ENCODE measurements at places on chromosomes 7 and 10.

GRCh38 chr10:79982362-79982800, 33.5 kb upstream of the SFTPD start:
- no peak for DNase-seq

DNA sequence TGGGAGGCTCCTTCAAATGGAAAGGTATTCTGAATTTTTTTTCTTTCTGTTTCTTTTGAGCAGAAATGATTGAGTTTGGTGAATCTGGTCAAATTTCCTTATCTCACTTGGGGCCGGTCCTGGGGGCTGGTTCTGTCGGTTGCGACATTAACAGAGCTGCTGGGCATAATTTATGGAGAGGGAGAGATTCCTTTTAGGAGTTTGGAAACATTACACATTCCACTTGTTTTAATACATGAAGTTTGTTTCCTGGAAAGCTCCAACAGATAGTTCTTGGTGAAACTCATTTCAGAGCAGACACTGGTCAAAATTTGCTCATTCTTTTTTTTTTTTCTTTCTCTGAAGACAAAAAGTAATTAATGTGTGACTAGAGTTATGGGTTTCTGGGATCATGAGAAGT, 129.9 kb downstream of the ABCA13 start:
- no peak for DNase-seq

DNA sequence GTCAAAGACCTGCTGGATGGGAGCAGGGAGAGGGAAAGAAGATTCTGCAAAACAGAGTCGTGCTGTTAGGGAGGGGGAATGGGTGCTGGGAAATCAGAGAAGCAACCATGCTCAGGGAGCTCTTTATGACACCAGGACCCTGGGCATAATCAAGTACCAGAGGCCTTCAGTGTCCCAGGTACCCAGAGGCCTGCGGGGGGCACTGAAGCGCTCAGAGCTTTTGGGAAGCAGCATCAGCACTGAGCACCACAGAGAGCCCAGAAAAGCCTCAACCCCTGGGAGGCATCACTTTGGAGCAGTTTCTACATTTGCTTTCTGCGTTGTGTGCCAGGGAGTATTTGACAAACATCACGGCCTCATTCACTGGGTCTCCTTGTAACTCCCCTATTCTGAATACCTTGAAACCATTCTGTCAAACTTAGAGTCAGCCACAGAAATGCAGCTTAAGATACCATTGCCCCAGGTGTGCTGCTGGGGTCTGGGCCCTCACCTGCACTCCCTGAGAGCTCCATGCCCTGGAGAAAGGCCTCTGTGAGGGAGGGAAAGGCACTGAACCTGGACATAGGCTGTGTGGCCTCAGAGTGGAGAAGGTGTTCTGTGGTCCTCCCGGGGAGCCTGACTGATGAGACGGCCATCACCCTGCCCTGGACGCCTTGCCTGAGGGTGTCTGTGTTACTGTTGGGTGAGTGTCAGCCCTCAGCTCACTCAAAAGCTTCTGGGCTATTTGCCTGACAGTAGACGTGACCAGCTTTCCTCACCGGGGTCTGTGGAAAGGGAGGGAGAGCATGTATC, 37.1 kb downstream of the CXCL12 start:
- DNase-seq = no peak

- no peak for DNase-seq
Observed at GRCh38 chr10:11602919-11603523, 8.4 kb downstream of the USP6NL start.

GRCh38 chr10:24241536-24242040, 32.6 kb downstream of the KIAA1217 start:
- no peak for DNase-seq

DNA sequence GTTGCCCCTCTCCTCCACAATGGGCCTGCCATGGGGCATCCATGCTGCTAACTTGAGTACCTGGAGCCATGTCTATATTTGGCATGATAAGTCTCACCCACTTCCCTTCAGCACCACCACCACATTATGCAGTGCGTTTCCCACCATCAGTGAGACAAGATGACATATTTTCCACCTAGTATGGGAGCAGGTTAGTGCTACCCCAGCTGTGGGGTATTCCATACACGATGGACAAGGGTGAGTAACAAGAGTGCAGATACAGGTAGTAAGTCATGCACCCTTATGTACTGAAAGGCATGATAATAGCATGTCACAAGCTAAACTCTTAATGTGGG, 21.2 kb upstream of the OR2AE1 start:
- DNase-seq = no peak

- no peak for DNase-seq
Observed at GRCh38 chr7:83541187-83541960, 107.6 kb downstream of the SEMA3E start.

- no peak for DNase-seq
Observed at GRCh38 chr10:31270954-31271353, 48.1 kb upstream of the ZEB1 start.

DNA sequence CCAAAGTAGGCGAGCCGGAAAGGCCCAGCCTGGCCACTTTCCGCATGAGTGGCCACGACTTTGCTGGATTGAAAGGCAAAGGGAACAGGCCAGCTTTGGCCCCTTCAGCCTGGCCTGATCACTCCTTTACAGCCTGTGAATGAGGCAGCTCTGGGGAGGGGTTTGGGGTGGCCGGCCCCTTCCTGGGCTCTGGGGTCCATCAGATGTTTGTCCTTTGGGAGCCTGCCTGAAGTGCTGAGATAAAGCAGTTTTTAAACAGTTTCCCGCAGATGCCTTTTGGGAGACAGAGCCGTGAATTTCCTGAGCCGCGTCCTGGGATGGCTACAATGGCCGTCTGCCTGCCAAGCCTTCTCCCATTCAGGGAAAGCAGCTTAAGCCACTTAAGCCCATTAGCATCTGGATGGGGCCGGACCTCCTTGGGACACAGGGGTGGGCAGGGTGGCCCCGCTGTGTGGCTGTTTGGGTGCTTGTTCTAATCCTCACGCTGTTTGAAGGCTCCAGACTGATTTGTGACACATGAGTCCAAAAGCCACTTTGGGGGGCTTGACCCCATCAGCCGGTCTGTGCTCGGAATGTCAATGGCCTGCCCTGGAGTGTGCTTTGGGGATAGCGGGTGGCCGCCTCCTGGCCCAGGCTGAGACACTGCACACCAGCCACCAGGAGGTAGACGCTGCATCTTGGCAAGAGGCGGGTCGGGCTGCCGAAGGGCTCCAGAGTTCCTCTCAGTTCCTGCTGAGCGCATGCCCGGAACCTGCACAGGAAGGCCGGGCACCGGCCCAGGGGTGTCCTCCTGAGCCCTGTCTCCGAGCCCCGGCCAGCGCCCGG, 38.9 kb downstream of the NKX6-2 start:
- no peak for DNase-seq

GRCh38 chr7:147878912-147879661, 711.5 kb upstream of the C7orf33 start:
- no peak for DNase-seq

DNA sequence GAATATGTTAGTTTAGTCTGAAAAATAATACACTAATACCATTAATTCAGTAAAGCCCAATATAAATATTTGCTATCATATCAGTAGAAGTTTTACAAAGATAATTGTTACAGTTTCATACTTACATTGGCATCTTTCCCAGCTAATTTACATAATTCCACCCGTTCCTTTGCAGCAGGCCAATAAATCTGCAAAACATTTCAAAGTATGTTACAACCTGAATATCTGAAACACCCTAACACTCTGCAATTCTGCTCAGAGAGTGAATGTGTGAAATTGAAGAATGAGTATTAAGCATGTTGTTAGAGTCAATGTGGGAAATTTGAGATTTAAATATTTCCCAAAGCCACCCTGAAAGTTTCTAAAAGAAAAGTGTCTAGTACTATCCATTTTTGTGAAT, 105.5 kb downstream of the SEMA3D start:
- no peak for DNase-seq

DNA sequence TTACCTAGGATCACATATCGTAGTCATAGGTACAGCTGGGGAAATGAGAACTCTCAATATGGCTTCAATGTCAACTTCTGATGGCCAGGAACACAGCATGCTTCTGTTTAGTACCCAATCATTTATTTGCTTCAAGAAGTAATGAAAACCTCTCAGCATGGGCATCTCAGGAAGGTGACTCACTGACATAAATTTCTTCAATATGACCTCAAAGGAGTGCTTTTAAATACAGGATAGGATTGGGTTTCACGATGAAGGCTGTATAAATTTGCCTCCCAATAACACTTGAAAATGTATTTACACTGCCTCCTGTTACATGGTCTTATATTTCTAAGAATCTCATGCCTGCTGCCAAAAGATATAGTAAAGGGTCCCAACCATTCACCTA, 15.1 kb downstream of the ITGA8 start:
- DNase-seq = no peak

GRCh38 chr7:84390845-84391244, 196.3 kb upstream of the SEMA3A start:
- DNase-seq = no peak

DNA sequence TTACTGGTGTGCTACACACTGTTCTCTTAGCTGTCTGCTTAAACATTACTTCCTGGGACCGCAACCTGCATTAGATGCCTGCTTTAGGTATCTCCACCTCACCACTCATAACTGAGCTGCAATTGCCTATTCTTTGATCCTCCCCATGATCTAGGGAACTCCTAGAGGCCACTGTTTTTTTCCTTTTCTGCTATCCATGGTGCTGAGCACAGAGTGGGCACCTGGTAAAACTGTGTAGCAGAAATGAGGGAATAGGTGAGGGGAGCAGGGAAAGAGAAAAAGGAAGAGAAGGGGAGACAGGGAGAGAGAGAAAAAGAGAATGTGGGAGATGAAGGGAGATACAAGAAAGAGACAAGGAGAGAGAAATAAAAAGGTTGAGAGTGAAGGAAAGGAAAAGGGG, 434.9 kb downstream of the ADRA2A start:
- no peak for DNase-seq

- DNase-seq = no peak
Observed at GRCh38 chr10:82738592-82738991, 863.6 kb downstream of the NRG3 start.

DNA sequence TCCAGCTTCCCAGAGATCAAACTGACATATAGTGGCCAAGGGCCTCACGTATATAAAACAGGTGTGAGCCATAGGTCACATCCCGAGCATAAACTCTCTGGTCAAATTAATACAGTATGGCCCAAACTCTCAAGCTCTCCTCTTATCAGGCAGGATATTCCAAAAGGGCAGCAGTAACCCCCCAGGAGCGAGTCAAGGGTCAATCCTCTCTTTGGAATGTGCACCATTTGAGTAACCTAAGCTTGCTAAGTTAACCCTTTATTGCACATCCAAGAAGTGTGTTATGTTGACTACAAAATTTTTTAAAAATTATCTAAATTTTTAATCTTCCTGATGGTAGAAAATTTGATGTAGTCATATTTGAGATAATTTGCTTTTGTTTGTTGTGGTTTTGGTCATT, 4.5 kb upstream of the TRIM24 start:
- no peak for DNase-seq

- no peak for DNase-seq
Observed at GRCh38 chr7:46230990-46231305, 309.9 kb upstream of the IGFBP3 start.

GRCh38 chr10:13376746-13377145, 28.7 kb upstream of the SEPHS1 start:
- no peak for DNase-seq

GRCh38 chr7:35646289-35647023, 48.5 kb downstream of the HERPUD2 start:
- DNase-seq = no peak

DNA sequence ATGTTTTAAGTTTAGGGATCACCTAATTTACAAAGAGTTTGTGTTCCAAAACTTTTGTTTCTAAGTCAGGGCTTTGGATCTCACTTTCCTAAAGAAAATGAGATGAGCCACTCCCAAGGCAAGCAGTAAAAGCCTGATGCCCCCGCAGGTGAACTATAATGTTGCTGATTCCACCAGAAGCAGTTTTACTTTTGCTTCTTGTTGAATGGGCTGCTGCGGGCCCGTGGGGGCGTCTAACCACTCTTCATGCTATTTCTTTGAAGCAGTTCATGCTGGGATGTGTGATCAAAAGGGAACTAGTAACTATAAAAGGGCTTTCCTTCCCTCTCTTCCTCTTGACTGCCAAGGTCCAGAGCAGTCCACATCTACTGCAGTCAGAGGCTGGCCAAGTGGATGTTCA, 118.7 kb upstream of the NEBL start:
- DNase-seq = no peak

- DNase-seq = no peak
Observed at GRCh38 chr10:16948361-16948760, 131.1 kb upstream of the RSU1 start.

GRCh38 chr7:36395171-36395894, 5.7 kb downstream of the ANLN start:
- no peak for DNase-seq

DNA sequence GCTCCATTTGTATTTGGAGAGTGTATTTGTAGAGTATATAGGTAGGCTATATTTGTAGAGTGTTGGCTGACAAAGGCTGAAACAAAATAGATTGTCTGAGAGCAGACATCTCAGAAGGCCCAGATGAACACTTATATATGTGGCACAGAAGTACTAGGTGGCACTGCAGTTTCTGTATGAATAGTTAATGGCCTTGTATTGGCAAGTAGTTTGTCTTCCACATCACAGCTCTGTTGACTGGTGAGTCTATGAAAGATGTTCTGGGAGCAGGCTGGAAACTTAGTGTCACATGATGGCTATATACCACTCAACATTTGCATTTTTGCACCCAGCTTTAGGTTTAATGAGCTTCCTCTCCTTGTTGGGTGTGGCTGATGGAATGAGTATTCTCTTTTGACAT, 51.9 kb downstream of the CCNY start:
- DNase-seq = no peak

DNA sequence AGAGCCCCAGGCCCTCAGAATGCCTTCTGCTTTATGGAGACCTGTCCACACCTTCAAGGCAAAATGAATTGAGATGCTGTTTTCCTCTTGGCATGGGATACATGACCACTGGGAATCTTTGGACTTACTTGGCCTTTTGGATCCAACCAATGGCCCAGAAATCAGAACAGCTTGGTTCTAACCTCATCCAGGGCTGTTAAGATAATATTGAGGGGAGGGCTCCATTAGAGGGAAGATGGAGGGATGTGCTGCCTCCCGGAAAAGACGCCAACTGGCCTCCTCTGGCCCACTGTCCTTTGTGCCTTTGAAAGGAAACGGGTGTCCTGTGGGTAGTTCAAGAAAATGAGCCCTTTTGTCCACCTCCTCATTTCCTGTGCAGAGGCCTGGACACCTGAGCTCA, 530.9 kb downstream of the KCNMA1 start:
- DNase-seq = no peak

- DNase-seq = no peak
Observed at GRCh38 chr7:30468791-30469190, 9.8 kb downstream of the NOD1 start.

DNA sequence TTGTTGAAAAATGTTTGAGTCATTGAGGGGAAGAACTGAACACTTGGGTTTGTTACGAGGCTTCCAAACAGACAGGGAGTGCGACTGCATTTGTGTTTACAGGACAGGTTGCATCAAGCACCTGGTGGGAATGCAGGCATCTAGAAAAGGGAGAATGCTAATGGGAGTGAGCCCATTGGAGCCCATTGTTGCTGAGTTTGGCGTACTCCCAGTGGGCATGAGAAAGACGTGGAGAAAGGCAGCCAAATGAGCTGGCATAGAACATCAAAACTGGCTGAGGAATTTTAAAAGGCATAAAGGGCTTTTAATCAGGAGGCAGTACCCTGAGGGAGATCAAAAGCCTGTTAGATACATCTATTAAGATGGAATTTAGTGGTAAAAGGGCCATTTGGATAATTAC, 171.6 kb upstream of the NPSR1 start:
- DNase-seq = no peak
